ENCODE measurements at places on chromosomes 2 and 18. TPM values are rescaled to one million over a fixed set of nuclear protein-coding genes. Genes with fewer than 3 reads are reported as not detected.

Gene TNS1
- 273 TPM for total RNA-seq

Gene FANCL
- 19.7 TPM for total RNA-seq

Gene IL36B
- total RNA-seq, result not detected

Gene DTNB
- 3.4 TPM for total RNA-seq

Gene ALPI
- not detected for total RNA-seq

Gene SERPINB7
- total RNA-seq, result 0.38 TPM

Gene PIGN
- total RNA-seq, result 82.9 TPM

Gene RNF152
- 90.5 TPM for total RNA-seq

Data from regular cardiac myocyte (primary cell).